Osteoblast (primary cell): ENCODE measurements at places on chromosomes 7 and 10. TPM values are rescaled to one million over a fixed set of nuclear protein-coding genes. Genes with fewer than 3 reads are reported as not detected.

DNA sequence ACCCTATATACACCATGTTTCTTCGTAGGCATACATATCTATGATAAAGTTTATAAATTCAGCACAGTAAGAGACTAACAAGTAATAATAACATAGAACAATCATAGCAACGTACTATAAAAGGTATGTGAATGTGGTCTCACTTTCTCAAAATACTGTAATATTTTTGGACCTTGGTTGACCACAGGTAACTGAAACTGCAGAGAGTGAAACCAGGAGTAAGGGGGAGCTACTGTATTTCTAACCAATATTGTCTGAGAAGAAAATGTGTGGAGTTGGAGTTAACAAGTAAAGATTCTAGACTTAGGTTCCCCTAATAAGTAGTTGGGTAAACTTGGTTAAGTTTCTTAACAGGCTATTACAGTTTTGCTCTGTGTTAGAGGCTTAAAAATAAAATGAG, 72.1 kb downstream of the GNAI1 start:
- no peak for DNase-seq

Gene SP4
- total RNA-seq: 5.0 and 5.1 TPM in 2 replicates

Gene FRMD4A
- total RNA-seq: 41.3 and 42.4 TPM in 2 replicates

Gene PNLIPRP2
- not detected in 2 replicates for total RNA-seq

Gene NOS3
- total RNA-seq: not detected in 2 replicates

DNA sequence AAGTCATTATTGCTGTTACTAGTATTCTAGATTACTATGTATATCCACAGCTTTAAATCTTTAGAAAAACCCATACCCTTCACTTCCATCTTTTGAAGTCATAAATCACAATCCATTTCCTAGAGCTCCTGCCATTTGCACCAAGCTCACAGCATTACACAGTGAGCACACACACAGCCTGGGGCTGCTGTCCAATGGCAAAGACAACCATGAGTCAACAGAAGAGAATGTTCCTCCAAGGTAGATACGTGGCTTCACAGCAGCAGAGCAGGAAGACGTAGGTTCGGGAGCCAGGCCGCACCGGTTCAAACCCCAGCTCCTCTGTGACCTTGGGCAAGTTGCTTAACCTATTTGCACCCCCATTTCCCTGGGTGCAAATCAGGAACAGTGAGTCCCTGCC, 234.6 kb downstream of the DIP2C start:
- DNase-seq: peak; percentile 84

- DNase-seq: no peak
These were observed 318.5 kb upstream of the ZWINT start for GRCh38 chr10:56679578-56679977.

- DNase-seq: no peak
These were observed 490.0 kb upstream of the LRRN3 start for GRCh38 chr7:110600956-110601355.

Gene CCDC201
- not detected in 2 replicates for total RNA-seq

Gene MMRN2
- 1.1 and 3.5 TPM in 2 replicates for total RNA-seq

GRCh38 chr7:11182736-11183135, 209.1 kb downstream of the PHF14 start:
- DNase-seq: peak; percentile 50

Gene EVX1
- not detected in 2 replicates for total RNA-seq

DNA sequence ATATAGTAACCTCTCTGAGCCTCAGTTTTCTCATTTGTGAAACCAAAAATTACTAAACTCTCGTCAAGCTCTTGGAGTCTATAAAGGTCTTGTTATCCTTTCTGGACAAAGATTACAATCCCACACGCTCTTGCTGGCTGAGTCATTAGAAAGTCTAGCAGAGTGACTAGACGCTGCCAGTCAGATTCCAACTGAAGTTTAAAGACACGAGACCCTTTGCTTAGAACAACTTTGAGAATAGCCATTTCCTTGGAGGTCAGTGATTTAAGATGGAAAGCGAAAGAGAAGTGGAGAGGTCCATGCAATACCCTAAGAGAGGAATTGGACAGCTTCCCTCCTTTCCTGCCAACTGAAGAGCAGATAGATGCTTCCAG, 119.5 kb downstream of the APBB1IP start:
- DNase-seq: peak; percentile 87

DNA sequence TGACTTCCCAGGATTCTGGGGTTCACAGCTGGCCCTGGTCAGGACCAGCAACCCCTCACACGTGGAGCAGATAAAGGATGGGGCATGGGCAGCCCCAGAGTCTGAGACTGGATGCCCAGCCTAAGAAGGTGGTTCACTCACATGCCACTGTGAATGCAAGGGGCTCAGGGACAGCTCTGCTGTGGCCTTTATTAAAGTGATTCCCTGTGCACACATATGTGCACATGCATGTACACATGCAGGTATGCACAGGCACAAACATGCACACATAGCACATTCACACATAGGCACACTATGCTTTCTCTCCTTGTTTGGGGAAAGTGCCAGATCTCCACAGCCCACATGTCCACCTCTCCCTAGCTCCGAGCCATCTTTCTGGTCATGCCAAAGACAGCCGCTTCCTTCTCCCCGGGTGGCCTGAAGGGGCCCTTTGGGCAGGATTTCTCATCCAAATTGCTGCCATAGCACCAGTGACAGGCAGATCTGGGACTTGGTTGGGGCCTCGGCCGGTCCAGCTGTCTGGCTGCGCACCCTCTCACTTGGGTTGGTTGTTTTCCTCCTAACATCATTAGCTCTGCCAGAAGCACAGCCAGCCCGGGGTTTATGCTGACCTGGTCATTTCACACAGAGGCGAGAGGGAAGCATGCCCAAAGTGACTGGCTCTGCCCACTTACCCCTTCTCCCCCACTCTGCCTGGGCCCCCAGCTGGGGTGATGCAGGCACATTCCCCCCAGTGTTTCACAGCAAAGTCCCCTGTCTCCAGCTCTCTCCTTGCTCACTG, 1.4 kb downstream of the GCK start:
- DNase-seq: no peak

DNA sequence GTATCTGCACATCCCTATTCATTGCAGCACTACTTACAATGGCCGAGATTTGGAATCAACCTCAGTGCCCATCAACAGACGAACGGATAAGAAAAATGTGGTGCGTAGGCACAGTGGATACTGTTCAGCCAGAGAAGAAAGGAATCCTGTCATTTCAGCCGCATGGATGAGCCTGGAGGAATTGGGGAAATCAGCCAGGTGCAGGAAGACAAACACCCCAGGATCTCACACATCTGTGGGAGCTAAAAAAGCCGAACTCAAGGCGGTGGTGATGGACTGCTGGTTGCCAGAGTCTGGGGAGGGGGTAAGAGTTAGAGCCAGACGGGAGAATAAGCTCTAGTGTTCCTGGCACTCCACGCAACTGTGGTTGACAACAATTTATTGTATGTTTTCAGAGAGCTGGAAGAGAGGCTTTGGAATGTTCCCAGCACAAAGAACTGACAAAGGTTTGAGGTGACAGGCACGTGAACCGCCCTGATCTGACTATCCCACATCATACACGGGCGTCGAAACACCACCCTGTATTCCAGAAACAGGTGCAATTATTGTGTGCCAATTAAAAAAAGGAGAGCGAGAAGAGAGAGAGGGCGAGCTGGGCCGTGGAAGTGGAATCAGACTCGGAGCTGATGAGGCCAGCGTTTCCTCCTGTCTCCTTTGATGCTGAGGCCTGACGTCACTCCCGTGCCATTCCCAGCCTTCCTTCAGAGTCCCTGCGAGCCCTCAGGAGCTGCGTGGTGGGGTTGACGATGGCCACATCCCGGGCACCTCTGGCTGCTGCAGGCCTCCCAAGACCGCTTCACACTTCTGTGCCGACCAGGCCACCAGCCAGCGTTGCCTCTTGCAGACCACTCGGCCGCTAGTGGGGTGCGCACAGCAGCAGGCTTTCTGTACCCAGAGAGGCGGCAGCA, 189.5 kb downstream of the DNAJB6 start:
- DNase-seq: no peak

GRCh38 chr7:110870926-110871325, 220.0 kb upstream of the LRRN3 start:
- no peak for DNase-seq

Gene IQCE
- 15.3 and 18.8 TPM in 2 replicates for total RNA-seq

DNA sequence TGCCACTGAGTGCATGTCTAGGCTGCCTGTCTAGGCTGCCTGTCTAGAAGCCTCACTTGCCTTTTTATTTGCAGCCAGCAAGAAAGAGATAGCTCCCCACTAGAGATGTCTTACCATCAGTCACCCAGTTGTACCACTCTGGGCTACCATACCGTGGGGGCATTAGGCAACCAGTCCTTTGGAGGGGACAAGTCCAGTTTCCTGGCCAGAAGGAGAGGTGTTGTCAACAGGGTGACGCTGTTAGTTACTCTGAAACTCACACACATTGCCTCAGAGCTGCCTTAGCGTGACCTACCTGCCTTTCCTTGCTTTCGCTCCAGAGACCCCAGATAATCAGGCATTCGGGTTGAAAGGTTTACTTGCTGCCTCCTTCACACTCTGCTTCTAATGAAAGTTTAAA, 155.4 kb downstream of the CELF2 start:
- no peak for DNase-seq

Gene OR2A42
- under 0.01 TPM in 1 of 2 replicates, not detected in the other for total RNA-seq

GRCh38 chr10:81843042-81843441, 32.0 kb upstream of the NRG3 start:
- no peak for DNase-seq

Gene WBP1L
- total RNA-seq: 76.4 and 85.5 TPM in 2 replicates

GRCh38 chr10:123934846-123935245, 43.2 kb upstream of the CPXM2 start:
- DNase-seq: no peak

DNA sequence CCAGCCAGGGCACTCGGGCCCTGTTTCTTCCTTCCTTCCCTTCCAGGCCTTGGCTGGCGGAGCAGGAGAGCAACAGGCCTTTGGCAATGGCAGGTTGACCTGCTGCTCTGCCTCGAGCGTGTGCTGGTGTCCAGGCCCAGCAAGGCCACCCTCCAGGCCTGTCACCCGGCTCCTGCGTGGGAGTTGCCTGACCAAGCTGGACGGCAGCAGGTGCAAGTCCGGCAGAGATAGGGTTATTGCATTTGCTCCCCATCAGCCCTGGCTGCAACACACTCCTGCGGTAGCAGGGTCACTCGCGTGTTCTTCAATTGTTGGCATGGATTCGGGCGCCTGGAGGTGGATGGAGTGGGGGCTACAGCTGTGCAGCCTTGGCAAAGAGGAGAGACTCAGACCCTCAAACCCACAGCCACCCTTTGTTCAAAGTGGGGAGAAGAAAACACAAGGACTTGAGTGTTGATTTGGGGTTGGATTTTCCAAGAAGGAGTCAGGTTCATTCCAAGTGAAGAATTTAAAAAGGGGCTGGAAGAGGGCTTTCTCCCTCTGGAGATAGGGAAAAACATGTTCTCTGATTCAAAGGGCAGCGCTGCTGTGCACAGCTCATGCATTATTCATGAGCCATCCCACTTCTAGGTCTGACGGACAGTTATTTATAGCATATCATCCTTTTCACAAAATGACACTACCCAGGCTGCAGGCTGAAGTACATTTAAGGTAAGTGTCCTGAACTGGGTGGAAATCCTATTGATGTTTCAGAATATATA, 64.2 kb upstream of the PITRM1 start:
- DNase-seq: no peak

DNA sequence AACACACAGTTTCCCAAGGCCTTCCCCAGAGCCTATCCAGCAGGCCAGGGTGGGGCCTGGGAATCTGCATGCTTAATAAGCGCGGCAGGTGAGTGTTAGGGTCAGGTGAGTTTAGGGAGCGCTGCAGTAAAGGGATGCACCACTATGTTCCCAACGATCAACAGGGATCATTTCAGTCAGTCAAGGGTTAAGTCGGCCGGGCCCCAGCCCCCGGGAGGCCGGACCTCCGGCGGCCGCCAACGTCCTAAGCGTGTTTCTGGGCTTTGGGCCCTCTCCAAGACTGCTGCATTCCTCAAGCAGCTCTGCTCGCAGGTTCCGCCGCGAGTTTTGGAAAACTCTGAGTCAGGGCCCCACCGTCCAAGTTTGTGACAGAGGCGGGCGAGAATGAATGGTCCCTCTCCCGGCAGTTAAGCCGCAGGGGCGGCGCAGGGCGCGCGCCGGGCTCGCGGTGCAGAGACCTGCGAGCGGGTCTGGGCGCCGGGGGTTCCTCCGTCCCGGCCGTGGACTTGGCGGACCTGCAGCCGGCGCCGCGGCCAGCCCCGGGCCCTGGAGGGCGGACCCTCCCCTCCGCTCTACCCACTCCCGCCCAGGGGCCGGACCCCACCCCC, 81.6 kb downstream of the ARHGAP22 start:
- DNase-seq: peak; percentile 98

- DNase-seq: no peak
These were observed 305.7 kb downstream of the BMPER start for GRCh38 chr7:34211018-34211417.

Gene ITPRID1
- not detected in 2 replicates for total RNA-seq

Gene CPN1
- total RNA-seq: not detected in 2 replicates

Gene PTF1A
- not detected in 2 replicates for total RNA-seq

DNA sequence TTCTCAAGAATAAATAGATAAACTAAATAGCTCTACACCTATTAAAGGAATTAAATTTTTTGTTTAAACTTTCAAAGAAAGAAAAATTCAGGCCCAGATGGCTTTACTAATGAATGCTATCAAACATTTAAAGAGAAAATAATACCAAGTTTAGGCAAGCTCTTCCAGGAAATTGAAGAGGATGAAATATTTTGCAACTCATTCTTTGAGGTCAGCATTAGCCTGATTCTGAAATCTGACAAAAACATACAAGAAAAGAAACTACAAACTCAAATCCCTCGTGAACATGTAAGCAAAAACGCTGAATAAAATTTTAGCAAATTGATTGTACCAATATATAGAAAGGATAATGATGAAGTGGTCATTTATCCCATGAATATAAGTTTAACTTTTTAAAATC, 93.4 kb downstream of the RTKN2 start:
- DNase-seq: no peak

- no peak for DNase-seq
These were observed 65.1 kb upstream of the PHF14 start for GRCh38 chr7:10908600-10908999.

DNA sequence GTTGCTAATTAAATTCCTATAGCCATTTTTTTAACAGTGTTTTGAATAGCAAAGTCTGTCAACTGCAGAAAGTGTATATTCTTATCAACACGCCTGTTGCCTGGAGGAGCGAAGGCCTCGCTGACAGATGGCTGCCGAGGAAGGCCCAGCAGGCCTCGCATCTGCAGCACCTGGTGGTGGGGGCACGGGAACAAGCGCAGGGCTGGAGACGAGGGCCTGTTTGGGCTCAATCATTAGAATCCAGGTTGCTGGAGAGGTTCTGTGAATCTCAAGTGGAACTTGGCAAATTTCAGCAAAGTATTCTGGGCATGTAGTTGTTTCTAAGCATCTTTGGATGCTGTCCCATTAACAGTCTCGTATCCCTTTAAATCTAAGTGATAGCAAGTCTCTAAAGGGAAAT, 66.1 kb upstream of the FAM204A start:
- DNase-seq: no peak

GRCh38 chr10:71241114-71241829, 28.9 kb downstream of the UNC5B start:
- peak; percentile 84 for DNase-seq

GRCh38 chr7:37287131-37287855, 161.4 kb downstream of the ELMO1 start:
- DNase-seq: no peak

Gene TRIL
- total RNA-seq: 0.29 and 0.36 TPM in 2 replicates

Gene NRCAM
- 0.88 and 2.2 TPM in 2 replicates for total RNA-seq

- DNase-seq: peak; percentile 50
These were observed 36.8 kb downstream of the CHST3 start for GRCh38 chr10:72001033-72001395.
